ENCODE measurements at places on chromosomes 1 and 21. TPM values are rescaled to one million over a fixed set of nuclear protein-coding genes. Genes with fewer than 3 reads are reported as not detected.

Gene CLCA4
- total RNA-seq, result not detected

Gene AQP10
- not detected for total RNA-seq

Gene SPATA17
- not detected for total RNA-seq

Gene POGK
- total RNA-seq, result 40.5 TPM

Gene PCAT6
- not detected for total RNA-seq

Gene RNU1-2
- 2,397 TPM for total RNA-seq

Gene SPRR3
- total RNA-seq, result not detected

Gene SPRR1A
- not detected for total RNA-seq

Gene LRRC40
- 21.9 TPM for total RNA-seq

Gene PRAMEF1
- total RNA-seq, result not detected

Gene RUNX3
- 98.8 TPM for total RNA-seq

Gene OXCT2
- total RNA-seq, result 0.68 TPM

Gene OR2T12
- total RNA-seq, result not detected

Gene RAB42
- total RNA-seq, result 0.14 TPM

Gene ESRRG
- total RNA-seq, result not detected

Gene ZNF683
- total RNA-seq, result not detected

Gene ZFP69B
- 2.8 TPM for total RNA-seq

Gene FAM78B
- 0.64 TPM for total RNA-seq

Gene NBPF4
- 0.95 TPM for total RNA-seq

Gene PKLR
- not detected for total RNA-seq

Gene TNFAIP8L2
- 27.7 TPM for total RNA-seq

Gene RORC
- total RNA-seq, result 0.32 TPM

Gene DIRAS3
- not detected for total RNA-seq

Gene LYST
- 17.3 TPM for total RNA-seq

Gene TSSK3
- total RNA-seq, result 1.7 TPM

Gene OR2L5
- not detected for total RNA-seq

Gene AMPD1
- not detected for total RNA-seq

Gene MAGI3
- total RNA-seq, result 5.9 TPM

Gene OR10J1
- not detected for total RNA-seq

Gene CAPN9
- not detected for total RNA-seq

Gene OR2T11
- total RNA-seq, result not detected

Gene ENAH
- 0.07 TPM for total RNA-seq

Gene PDC
- not detected for total RNA-seq

Gene CD1C
- total RNA-seq, result 0.11 TPM

Gene DEDD
- total RNA-seq, result 33.8 TPM

Gene KRTAP7-1
- total RNA-seq, result not detected

Gene MR1
- 29.8 TPM for total RNA-seq

Gene ZBTB8B
- total RNA-seq, result not detected

Gene UBASH3A
- total RNA-seq, result 84.2 TPM

Gene PDE4B
- total RNA-seq, result 16.9 TPM

Gene PTCH2
- 0.84 TPM for total RNA-seq

Gene MX1
- 155 TPM for total RNA-seq

Gene NASP
- 216 TPM for total RNA-seq

Gene ALG14
- 3.0 TPM for total RNA-seq

Gene STXBP3
- 54.4 TPM for total RNA-seq

Data from T-helper 2 cell treated with Interferon-gamma antibody and Interleukin-4, amounts not matched to agents 100 ng/mL and 5 ng/mL, for 36 hours (primary cell).